ENCODE measurements at places on chromosomes 3 and 15.

GRCh38 chr15:41925086-41925608, 31.3 kb upstream of the SPTBN5 start:
- no peak for DNase-seq

- DNase-seq = no peak
Measured at GRCh38 chr3:49388289-49388820, 23.4 kb downstream of the RHOA start.

GRCh38 chr15:27179789-27180188, 208.8 kb downstream of the GABRG3 start:
- no peak for DNase-seq

DNA sequence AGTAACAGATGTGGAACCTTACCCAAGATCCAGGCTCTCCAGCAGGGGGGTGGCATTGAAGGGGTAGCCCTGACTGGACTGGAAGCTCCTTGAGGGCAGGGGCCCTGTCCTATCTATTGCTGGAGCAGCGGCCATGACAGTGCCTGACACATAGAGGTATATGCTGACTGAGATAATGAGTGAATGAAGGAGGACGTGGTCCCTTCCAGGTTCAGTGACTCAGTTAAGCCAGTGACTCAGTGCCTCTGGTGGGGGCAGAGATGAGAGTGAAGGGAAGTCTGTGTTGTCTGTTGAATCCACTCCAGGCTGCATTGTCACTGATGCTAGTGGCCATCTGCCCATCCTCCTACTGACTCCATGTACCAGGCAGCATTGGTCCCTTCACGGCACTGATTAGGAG, 13.0 kb upstream of the CTXND1 start:
- no peak for DNase-seq

GRCh38 chr3:192259661-192260060, 467.7 kb downstream of the FGF12 start:
- no peak for DNase-seq

- DNase-seq = no peak
Measured at GRCh38 chr3:29511701-29512100, 230.8 kb downstream of the RBMS3 start.

- DNase-seq = peak; percentile 32
Measured at GRCh38 chr3:98521897-98522543, 682 bp downstream of the CLDND1 start.

GRCh38 chr3:72086042-72086742, 301.2 kb upstream of the PROK2 start:
- DNase-seq = no peak

- DNase-seq = no peak
Measured at GRCh38 chr15:47340571-47340920, 376.8 kb upstream of the SEMA6D start.

- DNase-seq = no peak
Measured at GRCh38 chr15:91426412-91426811, 326.4 kb downstream of the SV2B start.

GRCh38 chr15:37793851-37794250, 140.6 kb upstream of the TMCO5A start:
- peak; percentile 12 for DNase-seq

DNA sequence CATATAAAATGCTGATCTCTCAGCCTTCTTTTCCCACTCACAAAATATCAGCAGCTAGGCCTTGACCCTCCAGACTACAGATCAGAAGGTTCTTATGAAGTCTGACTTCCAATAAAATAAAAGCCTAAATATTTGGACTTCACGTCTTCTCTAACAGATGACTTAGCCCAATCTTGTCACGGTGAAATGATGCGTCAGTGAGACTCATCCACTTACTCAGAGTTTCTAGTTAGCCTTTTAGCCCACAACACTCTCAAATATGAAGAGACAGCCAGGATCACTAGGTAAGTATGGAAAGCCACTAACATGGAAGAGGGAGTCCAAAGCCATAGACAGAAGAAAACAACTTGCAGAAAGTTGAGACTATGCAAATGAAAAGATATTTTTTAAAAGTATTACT, 601.2 kb downstream of the PYDC2 start:
- DNase-seq = no peak

DNA sequence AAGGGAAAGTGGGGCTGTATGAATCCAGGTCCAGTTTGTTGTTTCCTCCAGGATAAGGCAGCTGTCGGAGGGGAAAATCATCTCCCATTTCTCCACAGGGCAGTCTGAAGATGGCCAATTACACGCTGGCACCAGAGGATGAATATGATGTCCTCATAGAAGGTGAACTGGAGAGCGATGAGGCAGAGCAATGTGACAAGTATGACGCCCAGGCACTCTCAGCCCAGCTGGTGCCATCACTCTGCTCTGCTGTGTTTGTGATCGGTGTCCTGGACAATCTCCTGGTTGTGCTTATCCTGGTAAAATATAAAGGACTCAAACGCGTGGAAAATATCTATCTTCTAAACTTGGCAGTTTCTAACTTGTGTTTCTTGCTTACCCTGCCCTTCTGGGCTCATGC, 911 bp downstream of the CCRL2 start:
- DNase-seq = no peak

GRCh38 chr3:102069211-102069662, 219.9 kb downstream of the NFKBIZ start:
- DNase-seq = no peak

- peak; percentile 75 for DNase-seq
Measured at GRCh38 chr15:72722071-72722696, 36.2 kb downstream of the BBS4 start.

GRCh38 chr3:107238787-107239186, 138.5 kb upstream of the CCDC54 start:
- DNase-seq = no peak
